Activated CD8-positive, alpha-beta memory T cell treated with anti-CD3 and anti-CD28 coated beads for 4 hours (primary cell): ENCODE measurements at places on chromosomes 3 and 15.

GRCh38 chr3:146403792-146404191, 65.6 kb downstream of the PLSCR2 start:
- DNase-seq: no peak

DNA sequence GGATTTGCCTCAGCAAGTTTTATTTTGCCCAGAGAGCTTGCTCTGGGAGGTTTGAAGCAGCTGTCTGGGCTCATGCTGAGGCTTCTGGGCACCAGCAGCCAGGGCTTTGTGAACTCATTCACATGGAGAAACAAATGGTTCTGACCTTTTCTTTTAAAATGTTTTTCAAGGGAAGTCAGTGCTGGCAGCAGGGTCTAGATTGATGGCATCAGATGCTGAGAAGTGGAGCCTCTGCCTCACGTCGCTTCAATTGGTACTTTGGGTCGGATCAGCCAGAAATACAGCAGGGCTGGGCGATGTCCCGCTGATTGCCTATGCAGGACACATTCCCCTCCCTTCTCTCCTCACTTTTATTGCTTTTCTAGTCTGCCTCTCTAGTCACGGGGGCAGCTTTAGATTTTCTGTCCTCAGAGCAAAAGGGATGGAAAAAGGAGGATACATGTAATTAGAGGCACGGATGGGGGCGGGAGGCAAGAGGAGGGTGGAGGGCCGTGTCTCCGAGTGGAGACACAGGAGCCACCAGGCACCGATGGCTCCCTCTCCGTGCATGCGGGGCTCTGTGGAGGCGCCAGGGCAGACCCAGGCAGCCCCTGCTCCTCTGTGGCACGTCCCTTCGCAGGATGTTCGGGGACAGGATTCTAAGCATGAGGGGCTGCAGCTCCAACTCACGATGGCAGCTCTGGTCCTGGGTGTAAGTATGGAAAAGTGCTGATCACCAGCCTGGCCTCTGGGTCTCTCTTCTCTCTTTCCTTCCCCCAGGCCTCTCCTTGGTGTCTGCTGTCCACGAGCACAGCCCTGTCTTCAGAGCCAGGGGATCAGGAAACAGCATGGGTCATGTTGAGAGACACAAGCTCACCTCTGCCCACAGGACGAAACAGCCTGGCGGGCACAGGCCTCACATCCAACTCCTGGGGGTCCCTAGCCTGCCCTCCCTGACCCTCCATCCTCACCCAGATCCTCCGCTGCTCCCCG, 116.1 kb downstream of the FAM43A start:
- DNase-seq: no peak

DNA sequence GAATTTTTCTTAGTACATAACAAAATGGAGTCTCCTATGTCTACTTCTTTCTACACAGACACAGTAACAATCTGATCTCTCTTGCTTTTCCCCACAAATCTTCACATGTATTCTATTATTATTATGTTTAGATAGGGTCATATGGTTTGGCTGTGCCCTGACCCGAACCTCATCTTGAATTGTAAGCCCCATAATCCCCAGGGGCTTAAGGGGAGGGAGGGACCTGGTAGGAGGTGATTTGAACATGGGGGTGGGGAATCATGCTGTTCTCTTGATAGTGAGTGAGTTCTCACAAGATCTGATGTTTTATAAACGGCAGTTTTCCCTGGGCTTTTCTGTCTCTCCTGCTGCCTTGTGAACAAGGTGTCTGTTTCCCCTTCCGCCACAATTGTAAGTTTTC, 86.7 kb upstream of the SELENOK start:
- DNase-seq: no peak

GRCh38 chr15:65655026-65655425, 33.3 kb downstream of the SLC24A1 start:
- no peak for DNase-seq

DNA sequence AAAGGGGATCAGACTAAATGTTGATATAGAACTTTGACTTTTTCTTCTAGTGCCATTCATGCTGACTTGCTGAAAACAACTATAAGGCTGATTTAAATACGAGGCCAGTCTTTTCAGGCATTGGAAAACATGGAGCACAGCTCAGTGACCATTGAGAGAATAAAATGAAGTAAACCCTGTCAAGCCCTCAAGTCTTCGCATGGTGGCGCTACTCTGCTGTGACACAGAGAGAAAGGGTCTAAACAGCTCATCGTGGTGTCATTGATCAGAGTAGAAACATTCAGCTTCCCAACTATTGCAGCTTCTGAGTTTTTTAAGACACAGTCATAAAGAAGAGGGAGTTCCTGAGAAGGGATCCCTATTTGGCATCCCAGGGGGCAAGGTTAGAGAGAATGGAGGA, 716.2 kb downstream of the DIPK2A start:
- no peak for DNase-seq

GRCh38 chr15:70777170-70777926, 14.0 kb upstream of the UACA start:
- no peak for DNase-seq

DNA sequence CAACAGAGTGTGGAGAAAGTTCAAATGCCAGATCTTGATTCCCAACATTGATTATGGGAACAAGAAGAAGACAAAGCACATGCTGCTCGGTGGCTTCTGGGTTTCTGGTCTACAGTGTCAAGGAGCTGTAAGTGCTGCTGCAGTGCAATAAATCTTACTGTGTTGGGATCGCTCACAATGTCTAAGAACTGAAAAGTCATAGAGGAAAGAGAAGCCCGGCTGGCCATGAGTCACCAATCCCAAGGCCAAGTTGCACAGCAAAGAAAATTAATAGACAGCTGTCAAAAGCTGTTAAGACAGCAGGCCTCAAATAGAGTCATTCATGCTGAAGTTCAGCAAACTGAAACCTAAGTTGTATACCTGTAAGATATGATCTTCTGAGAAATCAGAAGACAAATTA, 33.2 kb upstream of the SPPL2A start:
- DNase-seq: no peak

GRCh38 chr3:73045391-73045790, 16.1 kb upstream of the EBLN2 start:
- DNase-seq: no peak

- no peak for DNase-seq
These were observed 93.4 kb upstream of the UMPS start for GRCh38 chr3:124636863-124637296.

GRCh38 chr3:170809007-170809974, 60.7 kb downstream of the RPL22L1 start:
- DNase-seq: no peak

DNA sequence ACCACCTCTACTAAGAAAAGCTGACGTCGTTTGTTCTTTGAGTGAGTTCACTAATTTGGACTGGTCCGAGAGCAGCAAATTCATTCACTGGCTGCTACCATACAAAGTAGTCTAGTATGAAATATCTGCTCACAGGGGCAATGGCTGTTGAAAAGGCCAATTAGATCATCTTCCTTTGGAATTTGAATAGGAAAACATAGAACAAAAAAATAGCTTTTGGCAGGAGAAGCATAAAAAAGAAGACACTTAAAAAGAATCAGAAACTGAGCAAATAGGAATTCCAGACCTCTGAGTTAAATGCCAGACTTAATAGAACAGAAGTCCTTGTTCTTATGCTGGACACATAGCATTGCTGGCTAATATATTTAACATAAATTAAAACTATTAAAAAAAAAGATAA, 159.3 kb downstream of the IL1RAP start:
- DNase-seq: no peak

- no peak for DNase-seq
These were observed 50.7 kb downstream of the FOXP1 start for GRCh38 chr3:71532639-71533395.

DNA sequence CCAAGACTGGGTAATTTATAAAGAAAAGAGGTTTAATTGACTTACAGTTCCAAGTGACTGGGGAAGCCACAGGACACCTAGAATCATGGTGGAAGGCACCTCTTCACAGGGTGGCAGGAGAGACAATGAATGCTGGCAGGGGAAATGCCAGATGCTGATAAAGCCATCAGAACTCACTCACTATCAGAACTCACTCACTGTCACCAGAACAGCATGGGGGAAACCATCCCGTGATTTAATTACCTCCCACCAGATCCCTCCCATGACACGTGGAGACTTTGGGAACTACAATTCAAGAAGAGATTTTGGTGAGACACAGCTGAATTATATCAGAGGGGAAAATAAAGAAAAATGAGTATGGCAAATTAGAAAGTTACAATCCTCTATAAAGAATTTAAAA, 310.9 kb downstream of the BCHE start:
- DNase-seq: no peak

GRCh38 chr3:154364849-154365248, 40.6 kb upstream of the DHX36 start:
- no peak for DNase-seq

- DNase-seq: no peak
These were observed 131.7 kb downstream of the CTNNB1 start for GRCh38 chr3:41331041-41331440.

DNA sequence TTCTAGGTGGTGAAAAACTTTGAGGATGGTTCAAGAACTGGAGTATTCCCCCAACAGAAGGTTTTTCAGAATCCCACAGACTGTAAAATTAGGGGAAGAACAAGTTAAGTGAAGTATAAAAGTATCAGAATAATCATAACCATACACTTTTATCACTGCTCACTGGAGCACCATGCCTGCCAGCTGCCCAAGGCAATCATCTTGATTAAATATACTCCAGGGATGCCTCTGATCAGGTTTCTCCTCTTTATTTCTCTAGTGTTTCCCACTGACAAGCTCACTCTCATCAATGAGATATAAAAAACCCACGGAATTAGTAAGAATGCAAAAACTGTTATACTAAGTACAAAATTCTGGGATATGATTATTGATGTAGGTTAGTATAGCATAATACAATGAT, 108.0 kb downstream of the STAG1 start:
- no peak for DNase-seq

- no peak for DNase-seq
These were observed 263 bp upstream of the UTS2B start for GRCh38 chr3:191330530-191331048.

GRCh38 chr3:88410259-88410658, 260.5 kb downstream of the C3orf38 start:
- DNase-seq: no peak

- no peak for DNase-seq
These were observed 156.0 kb upstream of the ABI3BP start for GRCh38 chr3:101149251-101149650.

- no peak for DNase-seq
These were observed 369.0 kb downstream of the SV2B start for GRCh38 chr15:91468871-91469580.

GRCh38 chr3:13231781-13232666, 158.8 kb upstream of the IQSEC1 start:
- DNase-seq: no peak

DNA sequence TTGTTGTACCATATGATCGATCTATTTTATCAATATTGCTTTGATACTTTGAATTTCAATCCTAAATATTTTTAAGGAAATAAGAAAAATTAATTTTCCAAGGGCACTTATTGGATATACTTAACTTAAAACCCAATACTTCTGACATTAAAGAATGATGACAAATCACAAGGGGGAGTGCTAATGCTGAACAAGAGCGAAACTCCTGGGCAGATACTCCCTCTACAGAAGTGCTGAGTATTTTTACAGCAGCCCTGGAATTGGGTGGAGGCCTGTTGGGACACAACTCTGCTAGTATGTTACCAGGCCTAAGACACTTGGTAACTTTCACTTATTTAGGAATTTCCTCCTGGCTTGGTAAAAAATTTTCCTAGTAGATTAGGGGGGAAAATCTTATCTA, 46.2 kb downstream of the DENND6A start:
- DNase-seq: no peak

- DNase-seq: no peak
These were observed 34.8 kb downstream of the LINGO1 start for GRCh38 chr15:77597804-77598453.

DNA sequence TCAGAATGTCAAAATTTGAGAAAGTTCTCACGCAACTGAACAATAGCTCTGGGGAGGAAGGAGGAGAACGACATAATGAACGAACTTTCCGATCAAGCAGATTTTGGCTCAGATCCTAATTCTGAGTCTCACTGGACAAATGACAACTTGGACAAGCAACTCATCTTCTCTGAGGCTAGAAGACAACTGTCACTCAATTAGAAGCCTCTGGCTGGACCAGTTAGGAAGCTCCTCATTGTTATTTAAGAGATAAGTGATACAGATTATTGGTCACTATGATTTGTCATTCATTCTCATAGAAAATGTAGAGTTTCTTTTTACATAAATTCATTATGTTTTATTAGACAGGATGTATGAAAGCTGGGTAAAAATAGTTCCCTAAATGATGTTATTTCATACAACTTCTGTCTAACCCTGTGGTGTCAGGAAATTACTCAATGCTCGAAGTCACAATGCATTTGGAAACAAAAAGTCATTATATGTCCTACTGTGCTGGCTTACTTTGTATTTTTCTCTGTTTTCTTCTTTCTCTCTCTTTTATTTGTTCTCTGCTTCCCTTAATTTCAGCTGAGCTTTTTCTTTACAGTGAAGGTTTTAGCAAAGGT, 11.0 kb upstream of the C3orf49 start:
- no peak for DNase-seq

DNA sequence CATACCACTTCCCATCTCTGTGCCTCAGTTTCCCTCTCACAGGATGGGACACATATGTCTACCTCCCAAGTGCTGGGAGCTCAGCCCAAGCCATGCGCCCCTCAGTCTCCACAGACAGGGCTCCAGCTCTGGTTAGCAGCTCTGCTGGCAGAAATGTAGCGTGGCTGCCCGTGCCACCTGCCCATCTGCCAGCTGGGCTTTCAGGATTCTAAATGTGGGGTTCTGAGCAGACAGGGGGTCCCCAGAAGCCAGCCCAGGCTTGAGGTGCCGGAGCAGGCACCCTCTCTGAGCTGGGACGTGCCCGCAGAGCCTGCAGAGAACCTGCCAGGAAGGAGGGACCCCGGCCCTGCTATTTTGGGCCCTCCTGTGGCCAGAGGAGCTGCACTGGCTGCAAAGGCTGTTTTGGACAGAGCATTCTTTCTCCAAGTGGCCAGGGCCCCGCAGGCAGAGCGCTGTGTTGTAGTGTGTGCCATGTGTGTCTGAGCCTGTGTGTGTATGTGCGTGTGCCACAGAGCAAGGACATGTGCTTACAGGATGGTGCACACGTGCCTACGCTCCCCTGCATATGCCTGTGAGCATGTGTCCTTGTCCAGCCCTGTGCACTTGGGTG, 31.7 kb downstream of the PSTPIP1 start:
- DNase-seq: no peak

DNA sequence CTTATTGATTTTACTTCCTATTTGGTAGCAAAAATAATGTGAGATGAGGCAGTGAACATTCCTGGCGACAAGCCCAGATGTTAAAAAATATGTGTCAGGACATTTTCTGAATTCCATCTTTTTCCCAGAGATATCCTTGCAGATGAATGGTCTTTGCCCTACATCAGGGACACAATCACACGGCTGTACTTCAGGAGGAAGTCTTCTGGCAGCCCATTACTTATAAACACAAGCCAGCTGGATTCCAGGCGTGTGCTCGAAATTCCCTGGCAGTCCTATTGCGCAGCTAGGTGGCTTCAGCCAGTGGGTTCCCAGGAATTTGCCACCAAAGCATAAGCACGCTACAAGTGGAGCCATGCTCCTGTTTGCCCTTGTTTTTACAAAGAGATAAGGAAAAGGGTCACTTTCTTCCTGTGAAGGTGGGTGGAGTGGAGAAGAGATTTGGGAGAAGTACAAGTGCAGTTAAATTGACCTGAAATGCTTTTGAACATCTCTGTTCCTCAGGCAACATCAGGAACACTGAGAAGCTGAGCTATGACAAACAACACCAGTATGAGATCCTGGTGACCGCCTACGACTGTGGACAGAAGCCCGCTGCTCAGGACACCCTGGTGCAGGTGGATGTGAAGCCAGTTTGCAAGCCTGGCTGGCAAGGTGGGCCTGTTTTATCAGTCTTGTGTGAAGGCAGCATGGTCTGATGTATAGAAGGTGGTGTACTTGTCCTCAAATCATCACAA, 257.1 kb upstream of the TRIM42 start:
- DNase-seq: no peak
